NCI-H187 (cell line): ENCODE measurements at places on chromosomes 12 and 14.

DNA sequence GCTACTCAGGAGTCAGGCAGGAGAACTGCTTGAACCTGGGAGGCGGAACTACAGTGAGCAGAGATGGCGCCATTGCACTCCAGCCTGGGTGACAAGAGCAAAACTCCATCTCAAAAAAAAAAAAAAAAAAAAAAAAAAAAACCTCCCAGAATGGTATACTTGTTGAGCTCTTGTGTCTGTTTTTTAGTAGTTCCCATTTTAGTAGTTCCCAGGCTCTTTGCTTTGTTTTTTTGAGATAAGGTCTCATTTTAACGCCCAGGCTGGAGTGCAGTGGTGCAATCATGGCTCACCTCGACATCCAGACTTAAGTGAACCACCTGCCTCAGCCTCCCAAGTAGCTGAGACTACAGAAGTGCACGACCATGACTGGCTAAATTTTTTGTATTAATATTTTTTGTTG, 13.4 kb downstream of the ATXN2 start:
- no peak for DNase-seq

GRCh38 chr12:104223712-104224111, 8.1 kb downstream of the TXNRD1 start:
- no peak for DNase-seq

- DNase-seq = no peak
These were observed 4.4 kb upstream of the KCNA1 start for GRCh38 chr12:4905316-4905715.

DNA sequence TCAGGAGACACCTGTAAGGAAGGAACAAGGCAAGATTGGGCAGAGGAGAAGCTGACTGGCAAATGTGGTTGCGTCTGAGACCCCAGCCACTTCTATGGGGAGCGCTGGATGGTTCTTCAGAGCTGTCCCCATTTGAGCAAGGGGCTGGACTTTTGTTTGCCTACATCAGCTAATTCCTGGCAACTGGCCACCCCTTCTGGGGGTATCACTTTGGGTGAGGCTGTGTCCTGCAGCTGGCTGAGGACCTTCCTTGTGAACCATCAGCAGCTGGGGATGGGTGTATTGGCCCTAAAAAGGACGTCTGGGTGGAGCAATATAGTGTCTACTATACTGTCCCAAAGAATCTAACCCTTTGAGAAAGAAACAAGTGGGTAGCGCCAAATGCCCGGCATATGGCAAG, 23.6 kb downstream of the PPFIBP1 start:
- no peak for DNase-seq

DNA sequence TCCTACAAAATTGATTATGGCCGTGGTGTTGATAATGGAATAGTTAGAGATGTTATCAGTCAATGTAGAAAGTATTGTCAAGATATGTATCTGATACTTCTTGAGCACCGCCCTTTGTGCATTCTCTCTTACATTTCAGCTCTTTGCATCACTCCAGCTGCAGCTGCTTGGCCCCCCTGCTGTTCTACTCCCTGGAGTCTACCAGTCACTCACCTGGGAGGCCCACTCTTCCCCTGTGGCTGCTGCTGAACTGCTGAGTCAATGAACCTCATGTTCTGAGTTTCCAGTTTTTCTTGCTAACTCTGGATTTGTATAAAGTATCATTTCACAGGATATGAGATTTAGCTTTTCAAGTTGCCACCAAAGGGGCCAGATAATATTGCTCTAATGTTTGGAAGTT, 312.8 kb upstream of the SLC16A7 start:
- DNase-seq = no peak

GRCh38 chr14:105439179-105439578, 19.6 kb downstream of the MTA1 start:
- DNase-seq = no peak

DNA sequence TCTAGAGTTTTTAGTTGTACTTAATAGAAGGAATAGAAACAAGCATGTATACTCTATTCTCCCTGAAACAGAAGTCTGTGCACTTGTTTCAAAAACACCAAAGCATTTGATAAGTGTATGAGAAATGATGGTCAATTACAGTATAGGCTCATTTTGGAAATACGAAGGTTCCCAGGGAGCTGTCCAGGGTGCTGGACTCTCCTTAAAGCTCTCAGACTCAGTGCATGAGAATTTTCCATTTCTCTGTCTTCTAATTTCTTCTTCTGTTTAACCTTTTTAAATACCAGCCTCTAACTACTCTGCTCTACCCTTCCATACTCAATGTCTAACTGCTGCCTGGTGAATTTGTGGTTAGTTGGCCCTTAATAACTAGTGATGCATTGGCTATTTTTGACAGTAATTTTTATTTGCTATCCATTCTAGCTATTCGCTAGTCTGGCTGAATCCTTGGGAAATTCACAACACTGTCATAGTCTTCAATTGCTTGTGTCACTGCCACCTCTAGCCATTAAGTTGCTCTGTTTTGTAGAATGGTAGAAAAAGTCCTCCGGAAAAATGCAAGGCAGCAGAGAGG, 229.2 kb downstream of the NRXN3 start:
- no peak for DNase-seq

- DNase-seq = no peak
These were observed 1.7 kb downstream of the CCND2 start for GRCh38 chr12:4275016-4275869.

- no peak for DNase-seq
These were observed 44.8 kb upstream of the PTHLH start for GRCh38 chr12:28017126-28017872.

- no peak for DNase-seq
These were observed 218.0 kb downstream of the ZFP36L1 start for GRCh38 chr14:68574906-68575305.

DNA sequence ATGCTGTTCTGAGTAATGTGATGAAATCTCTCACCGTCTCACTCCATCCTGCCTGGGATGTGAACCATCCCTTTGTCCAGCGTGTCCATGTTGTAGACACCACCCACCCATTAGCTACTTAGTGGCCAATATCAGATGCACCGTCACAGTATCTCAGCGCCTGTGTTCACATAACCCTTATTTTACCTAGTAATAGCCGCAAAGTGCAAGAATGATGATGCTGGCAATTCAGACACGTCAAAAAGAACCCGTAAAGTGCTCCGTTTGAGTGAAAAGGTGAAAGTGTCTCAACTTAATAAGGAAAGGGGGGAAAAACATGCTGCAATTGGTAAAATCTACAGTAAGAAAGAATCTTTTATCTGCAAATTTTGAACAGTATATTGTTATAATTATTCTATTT, 3.0 kb downstream of the RNASE10 start:
- no peak for DNase-seq

DNA sequence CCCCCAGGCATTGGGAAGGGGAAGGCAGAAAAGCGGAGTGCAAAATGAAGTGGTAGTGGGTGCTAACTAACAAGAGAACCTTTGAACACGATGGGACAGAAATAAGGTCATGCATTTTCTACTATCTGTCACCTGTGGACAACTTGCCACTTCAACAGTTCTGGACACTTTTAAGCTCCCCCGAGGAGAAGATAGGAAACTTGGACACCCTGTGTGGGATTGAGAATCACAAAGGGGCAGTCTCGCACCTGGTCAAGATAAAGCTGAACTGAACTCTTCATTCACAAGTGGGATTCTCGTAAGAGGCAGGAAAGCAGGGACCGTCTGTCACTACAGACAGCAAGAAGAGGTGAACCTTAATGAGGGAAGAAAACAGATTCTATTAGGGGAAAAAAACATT, 51.6 kb downstream of the EIF2S3B start:
- DNase-seq = no peak

GRCh38 chr14:31536201-31536960, 24.8 kb upstream of the NUBPL start:
- no peak for DNase-seq

- no peak for DNase-seq
These were observed 73.9 kb downstream of the SLC2A13 start for GRCh38 chr12:40031965-40032364.

- no peak for DNase-seq
These were observed 887.8 kb downstream of the TRHDE start for GRCh38 chr12:73159954-73160353.

DNA sequence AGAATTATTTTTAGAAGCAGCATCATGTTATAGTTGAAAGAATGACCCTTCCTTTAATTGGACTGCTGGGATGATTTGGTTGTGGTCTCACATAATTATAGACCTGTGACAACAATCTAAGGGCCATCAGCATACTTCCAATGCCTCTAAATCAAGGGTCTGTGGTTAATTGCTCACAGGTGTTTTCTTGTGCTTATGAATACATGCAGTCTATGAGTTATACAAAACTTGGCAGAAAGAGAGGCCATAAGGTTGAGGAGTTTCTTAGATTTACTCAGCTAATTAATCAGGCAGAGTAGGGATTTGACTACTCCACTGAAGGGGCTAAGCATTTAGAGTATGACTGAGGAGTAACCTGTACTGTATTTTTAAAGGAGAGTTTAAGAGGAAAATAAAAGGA, 37.0 kb upstream of the FRMD6 start:
- no peak for DNase-seq

- no peak for DNase-seq
These were observed 1.8 kb downstream of the SMIM41 start for GRCh38 chr12:52081263-52081733.

GRCh38 chr12:50971946-50972345, 19.6 kb downstream of the HIGD1C start:
- no peak for DNase-seq

DNA sequence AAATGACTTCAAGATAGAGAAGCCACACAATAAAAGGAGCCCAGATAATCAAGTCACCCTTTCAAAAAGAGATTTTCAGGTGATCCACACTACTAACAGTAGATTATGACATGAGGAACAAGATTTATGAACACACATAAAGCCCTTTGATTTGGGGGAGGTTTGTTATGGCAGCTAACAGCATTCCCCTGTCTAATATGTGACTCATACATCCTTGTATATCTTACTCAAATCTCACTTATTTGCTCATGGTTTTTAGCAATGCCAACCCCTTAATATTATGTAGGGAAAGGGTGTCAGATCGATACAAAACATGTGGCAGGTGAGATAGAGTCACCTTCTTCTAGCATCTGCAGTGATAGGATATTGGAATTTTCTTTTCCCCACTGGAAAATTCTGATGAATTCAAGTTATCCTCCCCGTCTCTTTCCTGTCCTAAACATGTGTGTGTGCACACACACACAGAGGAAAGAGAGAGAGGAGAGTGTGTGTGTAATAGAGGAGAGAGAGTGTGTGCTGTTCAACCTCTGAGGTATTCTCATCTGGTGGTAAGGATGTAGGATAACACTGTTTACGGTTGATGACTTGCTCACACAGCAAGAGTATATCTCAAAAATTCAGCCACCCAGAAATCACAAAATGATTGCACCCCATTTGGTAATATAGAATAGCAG, 319.9 kb downstream of the KCNC2 start:
- DNase-seq = no peak

GRCh38 chr12:64951944-64952343, 127.5 kb downstream of the TBC1D30 start:
- no peak for DNase-seq
